ENCODE measurements at places on chromosomes 1 and 21.

- no peak for DNase-seq
Measured at GRCh38 chr1:115632251-115633026, 9.3 kb upstream of the VANGL1 start.

DNA sequence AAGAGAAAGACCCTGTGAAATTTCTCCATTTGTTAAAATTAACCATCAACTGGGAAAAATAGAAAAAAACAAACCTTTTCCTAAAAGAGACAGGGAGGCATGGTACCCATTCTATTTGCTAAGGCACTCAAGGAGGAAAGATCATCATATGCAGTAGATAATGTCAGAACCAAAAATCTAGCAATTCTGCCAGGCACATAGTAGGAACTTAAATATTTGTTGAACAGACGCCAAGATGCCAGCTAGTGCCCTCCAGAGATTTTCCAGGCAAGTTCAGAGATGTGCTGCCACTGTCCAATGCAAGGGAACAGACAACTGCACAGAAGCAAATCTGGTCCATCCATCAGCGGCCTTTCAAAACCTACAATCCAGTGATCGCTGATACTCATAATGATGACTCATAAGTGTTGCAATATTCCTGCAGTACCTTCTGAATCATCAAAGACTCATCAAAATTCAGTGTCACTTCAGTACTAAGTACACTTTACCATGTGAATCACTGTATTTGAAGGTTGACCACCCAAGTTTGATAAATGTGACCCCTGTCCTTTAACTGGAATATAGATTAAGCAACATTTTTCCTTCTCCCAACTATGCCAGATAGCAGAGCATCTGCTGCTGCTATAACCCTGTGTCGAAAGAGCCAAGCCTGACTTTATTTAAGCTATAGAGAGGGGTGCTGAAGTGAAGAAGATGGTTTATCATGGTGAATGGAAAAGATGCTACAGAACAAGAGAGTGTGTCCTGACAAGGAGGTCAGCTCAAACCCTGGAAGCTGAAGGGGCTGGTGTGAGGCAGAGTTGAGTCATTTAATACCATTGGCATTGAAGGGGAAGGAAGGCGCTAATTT lies 99.1 kb downstream of the MT1HL1 start:
- no peak for DNase-seq

GRCh38 chr21:27149034-27149433 lies 182.1 kb upstream of the ADAMTS5 start:
- DNase-seq = no peak

DNA sequence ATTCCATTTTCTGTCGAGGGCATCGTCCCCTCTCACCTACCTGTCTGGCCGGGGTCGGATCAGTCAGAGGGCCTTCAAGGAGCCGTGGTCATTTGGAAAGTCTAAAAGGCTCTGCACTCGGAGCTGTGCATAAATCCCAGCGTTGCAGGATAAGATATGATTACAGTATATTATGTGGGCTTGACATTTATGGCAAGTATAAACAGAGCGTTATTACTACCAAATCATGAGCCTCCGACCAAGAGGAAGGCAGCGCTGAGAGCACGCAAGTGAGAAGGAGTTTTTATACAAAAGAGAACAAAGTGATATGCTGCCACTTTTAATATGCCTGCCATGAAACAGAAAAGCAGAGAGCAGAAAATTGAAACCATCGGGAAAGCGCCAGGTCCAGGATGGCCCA lies 419.4 kb upstream of the VAMP3 start:
- DNase-seq = no peak

DNA sequence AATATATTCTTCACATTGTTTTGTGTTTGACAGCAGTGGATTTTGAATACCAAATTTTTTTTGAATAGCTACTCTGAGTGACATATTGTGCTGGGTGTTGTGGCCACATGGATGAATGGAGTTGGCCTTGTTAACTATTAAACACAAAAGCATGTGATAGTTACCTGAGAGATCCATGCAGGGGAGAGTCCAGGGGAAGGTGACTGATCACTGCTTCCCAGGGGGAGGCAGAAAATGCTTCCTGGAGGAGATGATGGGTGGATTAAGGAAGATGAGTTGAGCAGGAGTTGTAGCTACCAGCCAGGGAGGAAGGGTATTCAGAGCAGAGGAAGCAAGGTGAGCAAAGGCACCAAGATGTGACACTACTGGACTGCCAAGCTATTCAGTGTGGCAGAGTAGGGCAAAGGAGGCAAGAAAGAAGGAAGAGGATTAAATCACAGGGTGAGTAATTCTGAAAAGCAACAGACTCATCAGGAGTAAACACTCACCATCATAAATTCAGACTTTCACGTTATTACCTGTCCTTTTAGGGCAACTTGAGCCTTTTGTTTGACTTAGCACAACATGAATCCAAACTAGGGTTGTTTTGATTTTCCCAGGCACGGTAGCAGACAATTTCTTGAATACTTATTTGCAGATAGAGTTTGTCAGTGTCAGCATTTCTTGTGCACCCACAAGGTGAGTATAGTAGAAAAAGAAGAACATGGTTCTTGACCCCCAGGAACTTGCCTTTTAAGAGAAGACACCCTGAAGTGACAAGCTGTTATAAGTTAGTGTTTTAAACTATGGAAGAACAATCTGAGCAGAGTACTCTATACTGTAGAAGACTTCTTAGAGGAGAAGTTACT lies 4.2 kb downstream of the CD46 start:
- no peak for DNase-seq

GRCh38 chr1:149978547-149979023 lies 31.9 kb downstream of the OTUD7B start:
- DNase-seq = no peak

DNA sequence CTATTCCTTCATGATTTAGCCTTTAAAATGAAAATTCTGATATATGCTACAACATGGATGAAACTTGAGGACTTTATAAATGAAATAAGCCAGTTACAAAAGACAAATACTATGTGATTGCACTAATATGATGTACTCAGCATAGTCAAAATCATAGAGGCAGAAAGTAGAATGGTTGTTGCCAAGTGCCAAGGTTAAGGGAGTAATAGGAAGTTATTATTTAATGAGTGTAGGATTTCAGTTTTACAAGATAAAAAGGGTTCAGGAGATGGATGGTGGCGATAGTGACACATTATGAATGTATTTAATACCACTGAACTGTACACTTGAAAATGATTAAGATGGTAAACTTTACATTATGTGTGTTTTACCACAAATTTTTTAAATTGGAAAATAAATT lies 73.1 kb upstream of the FMN2 start:
- DNase-seq = no peak

DNA sequence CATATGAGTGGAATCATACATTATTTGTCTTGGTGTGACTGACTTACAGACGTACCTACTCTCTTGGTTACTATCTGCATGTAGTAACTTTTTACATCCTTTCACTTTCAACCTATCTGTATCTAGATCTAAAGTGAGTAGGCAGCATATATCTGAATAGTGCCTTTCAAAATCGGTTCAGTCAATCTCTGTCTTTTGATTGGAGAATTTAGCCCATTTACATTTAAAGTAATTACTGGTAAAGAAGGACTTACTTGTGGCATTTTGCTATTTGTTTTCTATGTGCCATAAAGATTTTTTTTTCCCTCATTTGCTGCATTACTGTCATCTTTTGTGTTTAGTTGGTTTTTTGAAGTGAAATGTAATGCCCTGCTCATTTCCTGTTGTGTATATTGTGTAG lies 14.2 kb downstream of the UTS2 start:
- no peak for DNase-seq
